ENCODE measurements at places on chromosomes 5 and 9.
A peak's percentile ranks its signal among the peaks of the same experiment; 100 is the strongest.

- DNase-seq: peak; percentile 64
These were observed 21.1 kb upstream of the CDKN2AIPNL start for GRCh38 chr5:134432677-134433359.

- DNase-seq: no peak
These were observed 367.3 kb downstream of the TUSC1 start for GRCh38 chr9:25310961-25311360.

DNA sequence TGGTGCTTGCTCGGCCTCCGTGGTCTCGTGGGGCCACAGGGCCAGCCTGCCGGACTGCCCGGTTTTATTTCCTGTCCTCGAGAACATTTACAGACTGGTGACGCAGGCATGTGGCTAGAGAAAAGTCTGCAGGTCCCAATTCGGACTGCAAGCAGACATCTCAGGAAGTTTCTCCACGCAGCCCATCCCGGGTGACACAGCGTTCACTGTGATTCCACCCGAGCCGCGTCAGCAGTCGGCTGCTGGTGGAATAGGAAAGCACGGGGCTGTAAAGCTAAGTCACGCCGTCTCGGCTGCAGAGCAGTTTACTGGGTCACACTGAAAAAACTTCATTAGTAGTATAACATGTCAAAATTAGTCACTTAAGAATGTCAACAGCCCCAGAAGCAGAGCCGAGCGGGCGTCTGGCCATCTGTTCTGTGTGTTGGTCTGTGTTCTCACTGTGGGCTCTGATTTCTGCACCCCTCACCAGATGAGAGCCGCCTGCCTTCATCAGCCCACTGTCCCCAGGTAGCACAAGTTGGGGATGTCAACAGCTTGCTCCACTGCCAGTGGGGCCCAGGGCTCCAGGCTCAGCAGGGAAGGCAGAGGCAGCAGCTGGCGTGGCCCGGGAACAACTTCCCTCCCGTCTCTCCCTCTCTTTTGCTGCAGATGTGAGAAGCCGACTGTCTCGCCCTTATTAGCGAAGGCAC lies 363.7 kb downstream of the IRX2 start:
- DNase-seq: no peak

GRCh38 chr9:24007185-24007584 lies 181.1 kb upstream of the ELAVL2 start:
- no peak for DNase-seq

GRCh38 chr9:134005381-134005780 lies 13.3 kb upstream of the VAV2 start:
- DNase-seq: no peak
